ENCODE measurements at places on chromosomes 12 and 14.

GRCh38 chr12:33562401-33562800 is 122.8 kb upstream of the SYT10 start:
- no peak for DNase-seq

- no peak for DNase-seq
Measured at GRCh38 chr14:23185063-23185462, 1.6 kb upstream of the SLC7A8 start.

DNA sequence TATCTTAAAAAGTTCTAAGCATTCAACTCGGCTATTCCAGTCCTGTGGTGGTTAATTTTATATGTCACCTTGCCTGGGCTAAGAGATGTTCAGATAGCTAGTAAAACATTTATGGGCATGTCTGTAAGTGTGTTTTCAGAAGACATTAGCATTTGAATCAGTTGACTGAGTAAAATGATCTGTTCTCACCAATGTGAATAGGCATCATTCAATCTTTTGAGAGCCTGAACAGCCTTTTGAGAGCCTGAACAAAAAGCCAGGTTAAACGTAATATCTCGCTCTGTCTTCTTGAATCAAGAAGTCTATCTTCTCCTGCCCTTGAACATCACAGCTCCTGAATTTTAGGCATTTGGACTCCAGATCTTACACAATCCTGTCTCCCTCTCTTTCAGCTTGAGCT is 1266.1 kb downstream of the LRFN5 start:
- DNase-seq: no peak

DNA sequence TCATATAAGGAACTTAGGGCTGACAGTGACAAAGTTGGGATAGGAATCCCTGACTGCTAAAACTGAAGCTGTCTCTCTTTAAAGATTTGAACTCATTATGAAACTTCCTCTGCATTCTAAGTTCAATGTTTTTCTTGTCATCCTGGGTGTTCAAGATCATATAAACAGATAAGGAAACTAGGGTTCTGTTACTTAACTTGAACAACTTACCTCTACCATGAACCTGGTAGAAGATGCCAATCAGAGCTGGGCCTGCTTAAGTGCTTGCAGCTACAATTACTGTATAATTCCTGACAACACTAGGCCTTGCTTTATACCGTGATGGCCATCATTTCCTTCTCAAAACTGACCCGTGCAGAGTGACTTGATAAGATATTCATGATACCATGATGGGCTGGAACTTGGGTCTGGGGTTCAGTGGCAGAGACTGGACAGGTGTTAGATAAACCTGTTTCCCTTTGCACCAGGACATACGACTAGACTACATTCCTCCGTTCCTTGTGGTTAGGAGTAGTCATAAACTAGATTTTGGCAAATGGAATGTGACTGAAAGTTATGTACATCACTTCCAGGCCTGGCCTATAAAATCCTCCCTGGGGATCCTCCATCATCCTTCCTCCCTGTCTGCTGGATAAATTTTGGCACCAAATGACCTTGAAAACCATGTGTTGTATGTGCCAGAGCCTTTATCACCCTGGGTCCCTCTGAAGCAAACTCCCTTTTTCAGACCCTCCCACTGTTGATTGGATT is 172.2 kb upstream of the PRICKLE1 start:
- no peak for DNase-seq

GRCh38 chr14:36099619-36100018 is 76.9 kb downstream of the PTCSC3 start:
- DNase-seq: no peak

- DNase-seq: no peak
Measured at GRCh38 chr12:9051158-9051550, 61.8 kb downstream of the KLRG1 start.

- no peak for DNase-seq
Measured at GRCh38 chr14:30551460-30551859, 7.5 kb upstream of the G2E3 start.

DNA sequence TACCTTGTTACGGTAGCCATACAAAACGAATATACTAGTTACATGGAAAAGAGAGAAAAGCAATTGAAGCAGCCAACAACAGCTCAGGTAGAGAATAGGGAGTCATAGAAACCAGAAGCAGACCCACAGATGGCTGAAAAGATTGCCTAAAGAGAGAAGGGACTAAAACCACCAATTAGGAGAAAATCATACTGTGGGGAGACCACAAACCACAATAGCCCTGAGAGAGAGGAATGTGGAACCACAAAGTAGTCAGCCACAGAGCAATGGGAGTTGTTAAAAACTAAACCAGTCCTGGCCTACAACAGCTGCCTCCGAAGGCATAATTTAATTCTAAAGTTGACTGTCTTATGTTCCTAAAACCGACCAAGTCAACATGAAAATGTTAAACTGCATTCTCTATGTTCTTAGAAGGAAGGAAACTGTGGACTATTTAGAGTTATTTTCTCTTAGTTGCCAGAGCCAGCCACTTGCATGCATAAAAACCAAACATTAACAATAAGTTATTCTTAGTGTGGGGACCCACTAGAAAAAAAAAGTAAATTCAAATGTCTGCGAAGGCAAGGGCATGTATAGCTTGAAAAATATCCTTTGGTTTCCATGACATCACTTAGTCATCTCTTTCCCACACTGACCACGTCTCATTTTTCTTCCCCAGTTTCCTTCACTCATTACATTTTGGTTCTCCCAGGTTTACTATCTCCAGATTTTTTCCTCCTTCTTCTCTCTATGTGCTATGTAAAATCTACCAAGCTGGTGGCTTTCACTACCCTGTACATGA is 398.1 kb downstream of the NOVA1 start:
- no peak for DNase-seq

DNA sequence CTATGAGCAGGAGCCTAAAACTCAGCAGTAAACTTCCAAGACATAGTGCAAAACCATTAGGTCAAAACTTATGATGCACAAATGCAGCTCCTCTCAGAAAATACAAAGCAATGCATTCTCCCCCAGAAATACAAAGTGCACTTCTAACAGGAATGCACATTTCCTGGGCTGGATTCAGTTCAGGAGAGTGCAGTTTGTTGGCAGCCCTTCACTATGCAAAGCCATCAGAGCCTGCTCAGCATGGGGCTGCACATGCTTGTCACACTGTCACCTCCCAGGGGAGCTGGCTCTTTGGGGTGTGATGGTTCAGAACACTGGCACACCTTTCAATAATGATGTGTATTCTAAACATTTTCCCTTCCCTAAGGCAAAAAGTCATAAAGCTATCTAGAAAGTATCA is 110.4 kb downstream of the KCNK10 start:
- no peak for DNase-seq

- DNase-seq: no peak
Measured at GRCh38 chr12:112168561-112168971, 43.2 kb downstream of the TRAFD1 start.

DNA sequence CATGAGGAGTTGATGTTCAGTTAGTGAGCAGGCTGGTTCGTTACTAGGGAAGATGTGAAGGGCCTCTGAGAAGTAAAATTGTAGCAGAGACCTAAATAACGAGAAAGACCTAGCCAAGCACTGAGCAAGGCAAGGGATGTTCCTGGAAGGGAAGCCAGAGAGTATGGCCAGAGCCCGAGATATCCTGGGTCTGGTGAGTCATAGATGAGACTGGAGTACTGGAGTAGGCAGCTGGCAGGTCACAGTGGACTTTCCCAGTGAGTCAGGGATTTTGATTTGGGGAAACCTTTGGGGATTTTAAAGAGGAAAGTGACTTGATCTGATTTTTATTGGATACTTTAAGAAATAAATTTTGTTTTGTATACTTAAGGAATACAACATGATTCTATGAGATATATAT is 369.0 kb downstream of the DIO2 start:
- DNase-seq: no peak

GRCh38 chr14:69921052-69921451 is 41.8 kb downstream of the SMOC1 start:
- no peak for DNase-seq

- no peak for DNase-seq
Measured at GRCh38 chr12:94488463-94488862, 28.8 kb upstream of the CEP83 start.

DNA sequence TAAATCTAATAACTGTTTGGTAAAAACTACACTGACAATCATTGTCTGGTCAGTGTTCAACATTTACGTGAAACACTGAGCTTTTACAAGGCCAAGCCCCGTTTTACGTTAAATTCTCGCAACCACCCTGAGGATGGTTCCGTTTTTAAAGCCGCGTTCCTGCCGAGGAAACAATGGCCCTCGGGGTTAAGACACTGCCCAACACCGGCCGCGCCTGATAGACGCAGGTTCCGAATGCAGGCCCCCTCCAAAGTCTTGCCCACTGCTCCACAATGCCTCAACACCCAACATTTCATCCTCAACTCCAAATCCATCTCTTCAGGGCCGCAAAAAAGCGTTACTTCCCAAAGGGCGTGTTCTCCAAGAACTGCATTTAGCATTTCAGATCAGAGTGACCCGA is 953 bp upstream of the SNRPF start:
- no peak for DNase-seq

GRCh38 chr12:80129895-80130530 is 30.7 kb downstream of the OTOGL start:
- no peak for DNase-seq

- DNase-seq: no peak
Measured at GRCh38 chr12:13387101-13387500, 190.6 kb downstream of the EMP1 start.

DNA sequence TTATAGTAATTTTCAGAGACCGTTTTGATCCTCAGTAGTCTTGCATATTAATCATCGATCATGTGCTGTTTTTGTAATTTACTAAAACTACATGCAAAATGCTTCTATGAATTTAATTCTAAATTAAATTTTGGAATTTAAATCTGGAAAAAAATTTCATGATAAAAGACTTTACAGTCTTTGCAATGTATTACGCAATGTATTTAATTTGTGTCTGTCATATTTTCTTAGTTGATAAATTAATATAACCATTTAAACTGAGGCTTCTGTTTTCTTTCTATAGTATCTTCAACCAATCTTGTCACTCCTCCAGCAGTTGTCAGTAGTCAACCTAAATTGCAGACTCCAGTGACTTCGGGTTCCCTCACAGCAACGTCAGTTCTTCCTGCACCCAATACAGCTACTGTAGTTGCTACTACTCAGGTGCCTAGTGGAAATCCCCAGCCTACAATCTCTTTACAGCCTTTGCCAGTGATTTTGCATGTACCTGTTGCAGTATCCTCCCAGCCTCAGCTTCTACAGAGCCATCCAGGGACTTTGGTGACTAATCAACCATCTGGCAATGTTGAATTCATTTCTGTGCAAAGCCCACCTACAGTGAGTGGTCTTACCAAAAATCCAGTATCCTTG is 94.8 kb downstream of the ATF7IP start:
- no peak for DNase-seq

DNA sequence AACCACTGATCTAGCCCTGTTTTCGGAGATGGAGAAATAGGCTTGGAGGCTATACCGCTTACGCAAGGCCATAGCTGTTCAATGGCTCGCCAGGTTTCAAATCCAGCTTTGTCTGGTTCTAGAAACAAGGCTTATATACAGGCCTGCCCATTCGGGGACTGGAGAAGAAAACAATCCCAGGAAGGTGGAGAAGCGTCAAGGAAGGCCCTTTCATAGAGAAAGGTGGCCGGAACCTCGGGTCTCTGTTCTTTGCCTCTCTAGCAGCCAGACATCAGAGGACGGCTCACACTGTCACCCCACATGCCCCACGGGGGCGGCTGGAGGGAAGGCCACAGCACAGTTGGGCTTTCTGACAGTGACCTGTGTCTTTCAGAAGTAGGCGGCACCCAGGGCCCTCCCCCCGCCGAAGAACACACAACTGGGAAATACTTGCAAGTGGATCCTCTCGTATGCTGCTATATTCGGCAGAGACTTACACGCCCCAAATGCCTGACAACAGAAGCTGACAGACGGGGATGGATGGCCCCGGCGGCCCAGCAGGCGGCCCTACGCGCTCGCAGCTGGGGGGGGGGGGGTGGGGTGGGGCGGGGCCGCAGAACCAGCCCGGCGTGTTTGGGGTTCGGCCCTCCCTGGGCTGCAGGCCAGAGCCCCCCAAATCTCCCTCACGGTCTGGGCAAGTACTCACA is 4.5 kb upstream of the SETD1B start:
- DNase-seq: no peak

- no peak for DNase-seq
Measured at GRCh38 chr12:131761638-131762037, 50.7 kb downstream of the SFSWAP start.

DNA sequence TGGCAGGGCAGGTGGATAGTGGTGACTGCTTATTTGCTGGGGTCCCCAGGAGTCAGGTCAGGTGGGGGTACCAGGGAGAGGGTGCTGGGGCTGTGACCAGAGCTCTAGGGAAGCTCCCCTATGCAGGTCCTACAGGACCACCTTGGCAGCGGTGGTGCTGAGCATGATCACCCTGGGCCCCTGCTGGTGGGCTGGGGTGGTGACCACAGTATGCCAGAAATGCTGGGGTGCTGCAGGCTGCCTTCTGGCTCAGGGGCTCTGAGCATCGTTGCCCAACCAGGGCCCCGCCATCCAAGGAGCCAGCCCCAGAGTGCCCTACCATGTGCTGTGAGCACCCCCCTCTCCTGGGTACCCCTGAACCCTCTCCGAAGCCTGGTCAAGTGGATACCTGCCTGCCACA is 17.5 kb upstream of the NUDT14 start:
- DNase-seq: no peak

Data from stimulated activated CD8-positive, alpha-beta memory T cell treated with anti-CD3 and anti-CD28 coated beads, Interleukin-12 subunit alpha, Interleukin-12 subunit beta, amount 100 ng/mL, for 1 hour (primary cell).